ENCODE measurements at places on chromosomes 7 and 10.

- DNase-seq, result no peak
These were observed 272.5 kb downstream of the SEMA3A start for GRCh38 chr7:83921941-83922607.

DNA sequence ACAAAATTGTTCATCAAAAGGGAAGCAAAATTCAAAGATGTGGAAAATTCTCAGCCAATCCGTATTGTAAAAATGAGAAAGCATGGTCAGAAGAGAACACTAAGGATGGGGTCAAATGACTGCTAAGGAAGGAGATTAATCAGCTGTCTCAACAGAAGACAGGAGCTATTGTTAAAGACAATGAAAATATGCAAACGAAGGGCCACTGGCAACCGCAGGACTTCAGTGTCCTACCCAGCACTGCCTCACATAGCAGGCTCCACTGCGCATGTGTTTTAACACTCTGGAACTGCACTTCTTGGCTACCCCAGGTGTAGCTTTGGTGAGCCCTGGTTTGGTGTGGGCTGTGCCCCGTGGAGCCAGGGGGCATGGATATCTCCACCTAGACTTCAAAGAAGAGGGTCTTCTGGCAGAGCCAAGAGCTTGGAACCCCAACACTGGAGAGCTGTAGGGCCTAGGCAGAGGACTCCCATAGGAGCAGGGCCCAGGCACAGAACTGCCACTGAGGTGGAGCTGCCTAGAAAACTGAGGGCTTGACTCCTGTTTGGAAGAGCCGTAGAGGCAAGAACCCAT is 176.2 kb upstream of the GDF10 start:
- no peak for DNase-seq

DNA sequence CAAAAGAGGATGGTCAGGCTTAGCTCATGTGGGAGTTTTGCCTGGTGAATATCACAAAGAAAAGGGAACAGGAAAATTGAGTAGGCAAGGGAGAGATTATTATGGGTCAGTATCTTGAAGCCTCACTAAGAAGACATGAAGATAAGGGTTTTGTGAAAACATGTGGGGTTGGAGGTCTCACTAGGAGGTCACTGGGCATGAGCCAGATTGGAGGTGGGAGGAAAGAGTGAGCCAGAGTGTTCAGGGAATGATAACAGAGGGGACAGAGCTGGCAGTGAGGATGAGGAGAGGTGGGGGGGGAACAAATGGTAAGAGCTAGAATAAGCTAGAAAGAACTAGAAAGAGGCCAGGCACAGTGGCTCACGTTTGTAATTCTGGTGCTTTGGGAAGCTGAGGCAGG is 374.3 kb downstream of the GRID1 start:
- DNase-seq, result no peak

- no peak for DNase-seq
These were observed 512.1 kb upstream of the MBL2 start for GRCh38 chr10:53284615-53285182.

DNA sequence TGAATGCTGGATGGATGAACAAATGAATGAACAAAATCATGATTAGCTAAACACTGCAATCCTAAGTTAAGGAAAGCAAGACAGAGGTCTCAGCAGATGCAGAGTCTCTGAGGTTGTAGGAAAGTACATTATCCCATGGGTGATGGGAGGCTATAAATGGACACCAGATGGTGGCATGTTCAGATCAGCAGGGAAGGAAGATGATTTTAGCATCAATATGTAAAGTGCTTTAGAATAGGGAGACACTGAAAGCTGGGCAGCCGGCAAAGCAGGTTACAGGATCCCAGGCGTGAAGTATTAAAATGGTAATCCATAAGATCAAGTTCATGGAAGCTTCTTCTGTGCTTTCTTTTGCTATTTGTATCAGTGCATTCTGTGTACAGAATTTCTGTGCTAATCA is 7.9 kb upstream of the RAPGEF5 start:
- no peak for DNase-seq

- DNase-seq, result no peak
These were observed 447.8 kb upstream of the C7orf33 start for GRCh38 chr7:148142660-148143248.

- no peak for DNase-seq
These were observed 36.7 kb downstream of the BTBD16 start for GRCh38 chr10:122307669-122308416.

- DNase-seq, result no peak
These were observed 83.3 kb upstream of the FGL2 start for GRCh38 chr7:77282897-77283296.

GRCh38 chr10:31708046-31708445 is 220.6 kb downstream of the ARHGAP12 start:
- DNase-seq, result no peak

Measured in stimulated activated CD4-positive, alpha-beta T cell treated with anti-CD3 and anti-CD28 coated beads, Interleukin-1b, Interleukin-23, amount 100 ng/mL, for 4 hours (primary cell).